Tibial nerve (tissue), 4 donors: ENCODE measurements at places on chromosomes 12 and 14.

DNA sequence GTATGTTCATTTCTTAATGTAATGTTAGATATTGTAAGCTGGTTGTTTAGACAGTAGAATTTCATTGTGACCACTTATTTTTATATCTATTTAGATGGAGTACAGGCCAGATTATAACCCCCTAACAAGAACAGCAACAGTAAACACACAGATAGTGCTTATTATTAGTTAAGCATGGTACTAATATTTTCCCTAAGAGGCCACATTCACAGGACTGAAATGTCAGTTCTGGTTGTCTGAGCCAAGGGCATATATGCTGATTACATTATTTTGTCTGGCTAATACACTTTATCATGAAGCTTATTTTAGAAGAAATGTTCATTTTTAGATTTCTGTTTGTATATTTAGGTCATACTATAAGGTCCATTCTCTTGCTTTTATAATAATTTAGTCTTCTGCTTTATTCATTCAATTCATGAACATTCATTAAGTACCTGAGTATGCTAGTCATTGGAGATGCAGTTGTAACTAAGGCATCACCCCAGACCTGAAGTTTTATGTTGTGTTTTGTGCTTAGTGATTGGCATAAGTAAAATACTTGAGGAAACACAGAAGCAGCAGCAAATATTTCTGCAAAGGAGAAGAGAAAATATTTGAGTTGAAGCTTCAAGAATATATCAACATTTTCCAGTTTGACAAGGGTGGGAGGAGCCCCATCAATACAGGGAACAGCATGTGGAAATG, 413.7 kb downstream of the RAD51B start:
- no peak for DNase-seq

DNA sequence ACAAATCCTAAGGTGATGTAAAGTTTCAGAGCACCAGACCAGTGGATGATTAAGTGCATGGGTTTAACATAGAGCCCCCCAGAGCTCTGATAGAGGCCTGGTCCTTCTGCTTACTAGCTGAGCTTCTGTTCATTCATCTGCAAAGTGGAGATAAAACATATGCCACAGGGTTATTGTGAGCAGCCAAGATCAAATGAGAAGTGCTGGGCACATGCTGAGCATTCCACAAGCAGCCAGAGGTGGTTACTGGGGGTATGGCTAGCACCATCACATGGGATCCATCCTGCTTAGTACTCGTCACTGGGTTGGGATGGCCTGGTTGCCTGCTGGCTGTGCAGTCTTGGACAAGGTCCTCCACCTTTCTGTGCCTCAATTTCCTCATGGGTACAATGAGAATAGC, 18.0 kb upstream of the SMUG1 start:
- no peak for DNase-seq

GRCh38 chr14:57408037-57408436, 17.7 kb downstream of the NAA30 start:
- DNase-seq: no peak

DNA sequence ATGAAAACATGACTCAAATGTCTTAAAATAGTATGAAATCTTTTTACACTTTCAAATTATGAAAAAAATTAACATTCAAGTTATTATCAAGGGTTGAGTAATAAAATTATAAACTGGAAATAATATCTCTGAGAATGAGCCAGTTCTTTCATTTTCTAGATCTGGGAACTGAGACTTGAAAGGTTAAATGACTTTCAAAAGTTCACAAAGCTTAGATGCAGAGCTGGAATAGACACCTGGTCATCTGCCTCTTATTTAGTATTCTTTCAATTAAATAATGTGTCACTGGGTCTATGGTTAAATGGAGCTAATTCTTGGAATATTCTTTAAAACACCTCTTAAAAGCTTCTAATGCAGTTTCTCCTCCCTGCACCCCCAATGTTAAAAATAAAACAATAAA, 86.6 kb downstream of the CDK17 start:
- DNase-seq: no peak

DNA sequence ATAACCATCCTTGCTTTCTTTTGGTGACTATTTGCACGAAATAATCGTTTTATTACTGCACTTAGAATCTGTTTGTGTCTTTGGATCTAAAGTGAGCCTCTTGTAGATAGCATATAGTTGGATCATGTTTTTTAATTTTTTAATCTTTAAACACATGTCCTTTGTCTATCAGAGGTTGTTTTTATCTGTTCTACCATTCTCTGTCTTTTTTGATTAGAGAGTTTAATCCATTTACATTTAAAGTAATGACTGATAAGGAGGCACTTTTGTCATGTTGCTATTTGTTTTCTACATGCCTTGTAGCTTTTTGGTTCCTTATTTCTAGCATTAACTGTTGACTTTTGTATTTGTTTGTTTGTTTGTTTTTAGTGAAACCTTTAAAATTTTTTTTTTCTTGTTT, 506.2 kb upstream of the RGS6 start:
- DNase-seq: no peak
